ENCODE measurements at places on chromosomes 7 and 10.

DNA sequence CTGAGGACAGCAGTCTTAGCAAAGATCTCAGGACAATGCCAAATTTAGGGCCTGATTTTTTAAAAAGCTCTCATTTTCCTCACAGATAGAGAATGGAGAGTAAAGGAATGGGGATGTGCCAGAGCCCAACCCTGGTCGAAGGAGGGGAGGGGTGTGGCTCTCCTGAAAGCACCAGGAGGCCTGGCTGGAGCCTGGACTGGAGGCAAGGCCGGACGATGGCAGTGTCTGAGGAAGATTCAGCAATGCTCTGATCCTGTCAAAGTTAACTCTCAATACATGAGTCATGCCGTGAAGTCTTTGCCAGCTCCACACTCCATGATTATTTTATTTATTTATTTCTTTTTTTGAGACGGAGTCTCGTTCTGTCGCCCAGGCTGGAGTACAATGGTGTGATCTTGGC is 108.3 kb downstream of the UPF2 start:
- no peak for DNase-seq

- no peak for DNase-seq
Measured at GRCh38 chr7:56040730-56041129, 10.5 kb downstream of the PSPH start.

DNA sequence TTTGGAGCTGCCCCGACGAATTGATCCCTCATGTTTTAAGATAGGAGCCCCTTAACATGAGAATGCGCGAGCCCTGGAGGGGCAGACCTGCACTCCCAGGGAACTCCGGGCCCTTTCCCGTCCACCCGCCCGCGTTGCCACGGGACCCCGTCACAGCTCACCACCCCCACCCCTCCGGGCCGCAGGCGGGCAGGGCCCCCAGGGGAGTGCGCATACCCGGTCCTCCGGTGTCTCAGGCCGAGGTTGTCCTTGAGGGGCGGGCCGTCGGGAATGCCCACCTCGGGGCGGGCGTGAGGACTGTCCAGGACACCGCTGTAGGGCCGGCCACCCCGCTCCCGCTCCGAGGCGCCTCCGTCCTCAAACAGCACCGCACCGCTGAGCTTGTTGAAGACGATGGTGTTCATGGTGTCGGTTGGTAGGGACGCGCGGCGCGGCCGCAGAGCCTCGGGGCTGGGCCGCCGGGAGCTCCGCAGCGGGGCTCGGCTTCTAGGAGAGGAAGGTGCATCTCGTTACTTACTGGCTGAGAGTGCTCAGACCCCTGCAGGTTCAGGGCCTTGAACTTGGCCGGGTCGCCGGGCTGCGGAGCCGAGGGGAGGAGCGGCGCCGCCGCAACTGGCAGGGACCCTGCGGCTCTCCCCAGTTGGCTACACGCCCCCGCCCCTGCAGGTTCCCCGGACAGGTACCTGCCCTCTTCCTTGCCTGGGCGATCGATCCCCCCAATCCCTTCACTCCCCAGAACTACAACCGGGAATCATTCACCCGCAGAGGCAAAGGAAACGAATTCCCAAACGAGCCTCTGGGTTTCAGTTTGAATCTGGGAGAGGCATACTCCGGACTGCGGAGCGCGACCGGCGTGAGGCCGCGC is 2.4 kb downstream of the MKX start:
- no peak for DNase-seq

DNA sequence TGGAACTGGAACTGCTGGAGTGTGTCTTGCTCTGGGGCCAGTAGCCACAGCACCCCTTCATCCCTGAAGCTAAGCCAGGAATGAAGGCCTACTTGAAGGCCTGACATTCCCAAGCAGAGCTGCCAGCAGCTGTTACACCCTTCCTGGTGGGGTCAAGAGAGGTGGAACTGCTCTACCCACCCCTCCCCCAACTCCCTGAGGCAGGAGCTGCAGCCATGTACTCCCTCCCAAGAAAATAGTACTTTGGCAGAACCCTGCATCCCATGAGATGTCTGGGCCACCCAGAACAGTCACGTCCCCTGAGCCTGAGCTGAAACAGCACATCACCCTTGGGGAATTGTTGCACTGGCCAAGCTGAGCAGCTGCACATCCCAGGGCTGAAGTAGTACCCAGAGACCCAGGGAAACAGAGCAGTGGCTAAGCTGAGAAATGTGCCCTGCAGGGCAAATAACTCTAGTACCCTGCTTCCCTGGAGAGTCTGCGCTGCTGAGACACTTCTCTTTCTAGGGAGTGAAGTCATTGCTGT is 63.4 kb upstream of the PLA2G12B start:
- DNase-seq, result no peak

DNA sequence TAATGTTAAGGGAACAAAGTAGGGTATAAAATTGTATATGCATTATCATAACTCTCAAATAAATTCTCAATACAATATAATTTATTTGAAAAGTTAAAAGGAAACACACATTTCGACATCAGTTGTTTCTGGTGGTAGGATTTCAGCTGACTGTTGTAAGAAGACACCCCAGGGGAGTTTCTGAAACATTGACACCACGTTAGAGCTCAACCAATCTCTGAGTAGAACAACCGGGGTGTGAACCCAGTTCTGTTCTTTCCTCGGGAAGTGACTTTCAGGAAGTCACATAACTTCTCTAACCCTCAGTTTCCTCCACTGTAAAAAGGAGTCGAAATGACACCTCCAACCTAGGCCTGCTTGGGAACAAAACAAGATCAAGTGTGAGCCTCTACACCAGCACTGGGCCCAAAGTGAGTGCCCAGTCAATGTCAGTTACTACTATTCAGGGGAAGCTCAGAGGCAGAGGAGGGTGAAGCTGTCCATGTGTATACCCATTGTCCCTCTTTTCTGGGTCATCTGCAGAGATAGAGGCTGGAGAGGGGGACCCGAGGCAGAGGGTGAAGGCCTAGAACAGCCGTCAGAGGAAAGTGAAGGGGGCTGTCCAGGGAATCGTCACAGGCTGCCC is 67.1 kb downstream of the AOAH start:
- DNase-seq, result no peak

GRCh38 chr10:5492929-5493576 is 6.3 kb downstream of the CALML5 start:
- no peak for DNase-seq

DNA sequence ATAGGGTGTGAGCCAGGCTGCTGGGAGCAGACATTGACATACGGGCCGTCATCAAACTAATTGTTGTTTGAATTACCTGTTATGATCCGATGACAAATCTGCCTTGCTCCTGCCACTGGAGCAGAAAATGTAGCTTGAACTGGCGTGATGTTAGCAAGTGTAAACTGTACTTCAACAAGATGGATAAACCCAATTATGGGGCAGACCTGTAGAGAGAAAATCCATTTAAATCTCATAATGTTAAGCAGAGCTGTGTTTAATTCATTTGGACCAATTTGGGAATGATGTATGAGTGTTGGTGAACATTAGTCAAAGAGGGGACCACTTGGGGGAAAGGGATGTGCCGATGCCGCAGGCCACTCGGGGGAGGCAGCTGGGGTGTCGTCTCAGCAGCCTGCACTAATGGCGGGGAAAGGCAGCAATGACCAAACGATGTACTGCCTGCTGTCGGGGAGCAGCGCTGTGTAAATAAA is 27.4 kb downstream of the TCF7L2 start:
- DNase-seq, result no peak

GRCh38 chr7:76260171-76260703 is 42.2 kb upstream of the HSPB1 start:
- peak; percentile 53 for DNase-seq

DNA sequence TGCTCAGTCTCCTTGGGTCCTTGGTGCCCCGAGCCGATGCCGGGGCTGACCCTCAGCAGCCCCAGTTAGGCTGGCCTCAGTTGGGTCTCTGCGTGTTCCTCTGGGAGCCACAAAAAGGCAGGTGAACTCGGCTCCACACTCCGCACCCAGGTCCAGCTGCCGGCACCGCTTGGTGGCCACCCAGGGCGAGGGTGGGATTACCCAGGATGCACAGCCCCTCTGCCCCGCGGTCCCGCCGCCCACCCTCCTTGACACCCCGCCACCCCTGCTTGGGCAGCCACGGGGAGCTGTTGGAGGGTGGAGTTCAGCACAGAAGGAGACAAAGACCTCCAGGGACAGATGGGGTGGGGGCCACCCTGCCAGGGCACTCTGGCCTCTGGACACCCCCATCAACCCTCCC is 17.7 kb downstream of the VENTX start:
- no peak for DNase-seq

DNA sequence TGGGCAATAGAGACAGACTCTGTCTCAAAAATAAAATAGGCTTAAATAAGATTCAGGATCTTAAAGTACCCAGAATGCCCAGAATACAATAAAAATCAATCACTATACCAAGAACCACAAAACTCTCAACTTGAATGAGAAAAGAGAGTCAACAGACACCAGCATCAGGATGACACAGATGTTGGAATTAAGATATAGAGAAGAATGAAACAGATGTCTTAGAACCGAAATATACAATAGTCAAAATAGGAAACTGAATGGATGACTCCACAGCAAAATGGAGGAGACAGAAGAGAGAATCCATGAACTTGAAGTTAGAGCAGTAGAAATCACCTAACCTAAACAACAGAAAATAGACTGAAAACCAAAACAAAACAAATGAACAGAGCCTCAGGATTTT is 29.6 kb downstream of the POR start:
- DNase-seq, result no peak

DNA sequence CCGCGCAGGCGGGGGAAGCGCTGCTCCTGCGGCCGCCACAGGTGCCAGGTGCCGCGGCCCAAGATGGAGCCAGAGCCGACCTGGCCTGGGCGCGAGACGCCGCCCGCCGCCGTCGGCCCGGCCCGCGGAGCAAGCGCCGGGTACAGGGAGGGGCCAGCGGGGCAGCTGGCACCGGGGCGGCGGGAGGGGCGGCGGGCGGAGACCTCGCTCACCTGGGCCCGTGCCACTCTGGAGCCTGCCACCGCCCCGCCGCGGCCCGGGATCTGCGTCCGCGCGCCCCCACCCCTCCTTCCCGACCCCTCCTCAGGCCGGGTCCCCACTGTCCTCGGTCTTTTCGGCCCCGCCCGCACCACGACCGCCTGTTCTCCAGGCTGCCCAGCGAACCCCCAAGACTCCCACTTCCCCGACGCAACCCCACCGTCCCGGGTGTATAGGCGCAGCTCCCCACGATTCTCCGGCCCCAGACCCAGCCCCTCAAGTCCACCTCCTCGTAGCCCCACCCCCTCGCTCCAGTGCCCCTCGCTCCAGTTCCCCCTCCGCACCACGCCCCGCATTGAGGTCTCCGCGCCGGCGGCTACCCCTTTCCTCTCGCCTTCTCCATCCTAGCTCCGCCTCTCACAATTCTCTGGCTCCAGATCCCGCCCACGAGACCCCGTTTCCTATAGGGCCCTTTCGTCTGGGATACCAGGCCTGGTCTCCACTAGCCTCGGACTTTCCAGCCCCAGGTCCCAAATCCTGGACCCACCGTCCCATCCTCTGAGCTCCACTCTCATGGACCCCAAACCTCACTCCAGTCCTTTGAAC is at the start of gene GPRIN2:
TSS of gene GPRIN2 (minus strand) at position 144 of the 804 bp plus-strand sequence. CDS start 5,922 bp downstream, outside the sequence.
- DNase-seq, result no peak

DNA sequence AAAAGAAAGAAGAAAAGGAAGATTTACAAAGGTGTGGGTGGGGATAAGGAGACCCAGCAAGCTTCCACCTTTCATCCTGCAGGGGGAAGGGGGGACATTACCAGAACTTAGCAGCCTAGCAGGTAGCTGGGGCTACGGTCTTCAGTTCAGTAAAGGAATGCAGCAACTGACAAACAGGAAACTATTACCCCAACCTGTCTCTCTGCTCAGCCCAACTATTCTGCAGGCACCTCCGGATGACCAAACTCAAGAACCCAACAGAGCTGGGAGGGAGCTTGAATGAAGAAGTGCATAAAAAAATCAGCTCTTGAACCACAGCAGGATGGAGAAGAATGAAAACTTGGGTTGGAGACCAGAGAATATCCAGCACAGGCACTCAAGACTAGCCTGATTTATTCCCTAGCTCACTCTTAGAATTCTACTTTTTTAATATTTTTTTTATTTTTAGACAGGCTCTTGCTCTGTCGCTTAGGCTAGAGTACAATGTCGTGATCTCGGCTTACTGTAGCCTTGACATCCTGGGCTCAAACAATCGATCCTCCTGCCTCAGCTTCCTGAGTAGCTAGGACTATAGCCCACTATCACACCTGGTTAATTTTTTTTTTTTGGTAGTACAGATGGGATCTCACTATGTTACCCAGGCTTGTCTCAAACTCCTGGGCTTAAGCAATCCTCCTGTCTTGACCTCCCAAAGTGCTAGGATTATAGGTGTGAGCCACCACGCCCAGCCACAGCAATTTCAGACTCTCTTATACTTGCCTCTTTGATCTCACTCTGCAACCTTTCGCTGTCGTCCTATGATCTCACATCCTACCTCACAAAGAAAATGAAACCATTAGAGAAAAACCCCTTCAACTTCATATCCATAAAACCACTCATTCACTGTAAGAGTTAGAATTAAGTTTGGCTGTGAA is 18.5 kb upstream of the C10orf67 start:
- DNase-seq, result no peak

- no peak for DNase-seq
Measured at GRCh38 chr10:73788864-73789658, 3.7 kb downstream of the ZSWIM8 start.

DNA sequence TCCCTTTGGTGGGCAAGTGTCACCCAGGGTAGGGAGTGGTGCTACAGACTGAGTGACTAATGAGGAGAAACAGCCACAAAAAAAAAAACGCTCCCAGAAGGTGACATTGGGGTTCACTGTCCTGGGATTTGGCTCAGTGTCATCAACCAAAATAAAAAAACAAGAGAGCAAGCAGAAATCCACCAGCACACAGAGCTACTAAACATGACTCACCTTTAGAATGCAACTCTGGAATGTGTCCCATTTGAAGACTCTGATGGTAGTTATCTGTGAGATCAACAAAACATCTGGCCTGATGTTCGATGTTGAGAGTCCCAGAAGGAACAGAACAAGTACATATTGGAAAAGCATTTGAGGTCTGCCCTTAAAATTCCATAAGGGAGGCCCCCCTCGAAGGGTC is 200.3 kb upstream of the LYZL2 start:
- no peak for DNase-seq

- DNase-seq, result no peak
Measured at GRCh38 chr10:30185916-30186315, 126.5 kb upstream of the JCAD start.

DNA sequence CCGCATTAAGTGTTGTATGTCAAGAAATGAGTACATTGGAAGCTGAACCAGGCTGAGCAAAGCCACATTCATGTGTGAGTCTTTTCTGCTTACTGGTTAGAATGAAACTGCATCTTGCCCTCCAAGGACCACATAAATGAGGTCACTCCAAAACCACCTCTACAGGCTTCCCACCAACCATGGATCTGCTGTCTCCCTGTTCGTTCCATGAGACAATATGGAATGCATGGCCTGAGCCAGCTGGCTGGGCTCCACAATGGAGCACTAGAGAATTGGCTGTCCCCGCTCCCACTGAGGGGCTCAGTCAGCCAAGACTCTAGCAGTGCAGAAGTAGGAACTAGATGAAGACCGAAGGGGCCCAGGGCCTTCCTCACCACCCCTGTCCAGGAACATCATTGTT is 120.8 kb downstream of the TNS3 start:
- DNase-seq, result no peak

DNA sequence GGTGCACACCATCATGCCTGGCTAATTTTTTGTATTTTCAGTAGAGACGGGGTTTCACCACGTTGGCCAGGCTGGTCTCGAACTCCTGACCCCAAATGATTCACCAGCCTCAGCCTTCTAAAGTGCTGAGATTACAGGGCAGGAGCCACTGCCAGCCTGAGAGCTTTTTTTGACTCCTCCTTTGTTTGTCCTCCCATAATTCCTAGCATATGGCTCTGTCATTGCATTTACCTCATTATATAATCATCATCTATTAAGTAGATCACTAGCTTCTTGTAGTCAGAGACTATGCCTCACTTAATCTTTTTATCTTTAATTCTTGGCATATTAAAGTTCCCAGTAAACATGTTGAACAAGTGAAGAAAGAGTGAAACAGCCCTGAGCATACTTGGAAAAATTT is 82.1 kb downstream of the CPEB3 start:
- no peak for DNase-seq

Measured in T-helper 9 cell (primary cell).